ENCODE measurements at places on chromosomes 2 and 18. TPM values are rescaled to one million over a fixed set of nuclear protein-coding genes. Genes with fewer than 3 reads are reported as not detected.

The DSG4 gene
- not detected for total RNA-seq

The BBS5 gene
- 4.8 TPM for total RNA-seq

The ACADL gene
- total RNA-seq: not detected

DNA sequence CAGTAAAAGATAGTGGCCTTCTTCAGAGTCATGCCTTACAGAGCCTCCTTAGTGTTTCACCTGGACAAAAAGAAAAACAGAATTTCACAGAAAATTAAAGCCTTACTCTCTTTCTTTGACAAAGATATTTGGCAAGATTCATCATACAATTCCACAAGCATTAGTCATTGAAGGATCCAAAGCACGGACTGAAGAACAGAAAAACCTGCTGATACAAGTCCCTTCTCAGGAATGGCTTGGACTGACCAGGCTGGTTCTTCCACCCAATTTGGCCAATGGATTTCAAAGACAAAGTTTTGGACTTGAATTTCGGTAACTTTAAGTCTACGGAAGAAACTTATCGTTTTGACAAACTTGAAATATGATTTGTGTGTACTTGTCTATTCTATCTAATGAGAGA, 39.1 kb upstream of the GALNT3 start:
- no peak overlapping the region for H3K4me3 ChIP-seq
- H3K4me1 ChIP-seq: no peaks in the 10 kb centered on the region
- H3K27ac ChIP-seq: no peak overlapping the region

DNA sequence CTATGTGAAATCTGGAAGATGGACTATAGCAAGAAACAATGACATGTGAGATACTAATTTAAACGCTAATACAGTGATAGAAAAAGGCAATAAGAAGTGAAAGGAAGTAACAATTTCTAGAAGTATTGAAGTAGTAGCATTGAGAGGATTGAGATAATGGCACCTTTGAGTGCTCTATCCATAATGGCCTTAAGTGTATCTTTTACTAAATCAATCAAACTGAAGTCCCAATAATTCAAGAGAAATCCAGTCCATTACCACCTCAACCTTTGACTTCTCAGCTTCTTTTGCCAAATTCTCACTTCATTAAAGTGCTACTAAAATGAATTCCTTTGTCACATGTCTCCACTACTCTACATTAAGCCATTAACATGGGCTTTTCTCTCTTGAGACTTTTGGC, 82.6 kb upstream of the KYNU start:
- no peak overlapping the region for H3K4me3 ChIP-seq
- no peak for DNase-seq
- no peaks in the 10 kb centered on the region for H3K36me3 ChIP-seq
- H3K27me3 ChIP-seq: no peaks in the 10 kb centered on the region
- H3K4me1 ChIP-seq: no peaks in the 10 kb centered on the region
- H3K27ac ChIP-seq: no peak overlapping the region

- no peak for DNase-seq
- H3K4me3 ChIP-seq: no peak overlapping the region
- H3K27me3 ChIP-seq: no peaks in the 10 kb centered on the region
- no peaks in the 10 kb centered on the region for H3K4me1 ChIP-seq
- no peak overlapping the region for H3K27ac ChIP-seq
Measured at GRCh38 chr18:8816220-8816619, 110.9 kb downstream of the MTCL1 start.

DNA sequence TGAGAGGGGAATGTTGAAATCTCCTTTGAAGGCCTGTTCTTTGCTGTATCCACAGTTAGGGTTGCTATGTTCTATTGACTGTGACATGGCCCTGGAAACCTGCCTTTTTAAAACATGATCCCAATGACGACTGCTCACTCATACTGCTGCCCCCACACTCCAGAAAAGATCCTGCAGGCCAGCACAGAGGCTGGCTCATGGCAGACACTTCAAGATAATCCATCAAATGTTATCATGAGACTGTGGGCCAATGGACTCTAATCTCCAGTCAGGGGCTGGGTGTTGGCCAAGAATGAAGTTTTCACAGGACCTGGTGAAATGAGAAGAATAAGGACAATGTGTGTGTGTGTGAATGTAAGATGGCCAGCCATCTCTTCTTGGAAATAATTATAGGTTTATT, 59.0 kb upstream of the THOC1 start:
- H3K4me3 ChIP-seq: no peak overlapping the region
- no peak overlapping the region for H3K27ac ChIP-seq
- no peaks in the 10 kb centered on the region for H3K4me1 ChIP-seq

DNA sequence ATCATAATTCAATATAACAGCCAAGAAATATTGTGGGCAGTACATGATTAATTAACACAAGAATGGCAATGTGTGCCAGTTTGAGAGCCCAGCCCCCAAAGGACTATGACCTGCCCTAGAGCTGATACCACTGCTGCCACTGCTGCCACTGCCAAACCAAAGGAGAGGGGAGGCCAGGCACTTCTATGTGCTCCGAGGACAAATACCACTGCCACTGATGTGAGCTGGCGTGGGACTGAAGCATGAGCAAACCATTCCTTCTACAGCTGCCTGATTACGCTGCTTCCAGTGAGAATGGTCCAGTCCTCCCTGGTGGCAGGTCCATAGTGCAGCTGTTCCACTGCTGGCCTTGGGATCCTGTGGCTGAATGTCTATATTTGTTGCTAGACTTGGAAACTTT, 392.2 kb downstream of the CCDC85A start:
- H3K27me3 ChIP-seq: no peaks in the 10 kb centered on the region
- H3K4me3 ChIP-seq: no peak overlapping the region
- no peaks in the 10 kb centered on the region for H3K4me1 ChIP-seq
- no peak for DNase-seq

- H3K27me3 ChIP-seq: no peaks in the 10 kb centered on the region
- no peak overlapping the region for H3K4me3 ChIP-seq
- no peaks in the 10 kb centered on the region for H3K36me3 ChIP-seq
- DNase-seq: no peak
Measured at GRCh38 chr2:223868005-223868404, 30.6 kb upstream of the AP1S3 start.

DNA sequence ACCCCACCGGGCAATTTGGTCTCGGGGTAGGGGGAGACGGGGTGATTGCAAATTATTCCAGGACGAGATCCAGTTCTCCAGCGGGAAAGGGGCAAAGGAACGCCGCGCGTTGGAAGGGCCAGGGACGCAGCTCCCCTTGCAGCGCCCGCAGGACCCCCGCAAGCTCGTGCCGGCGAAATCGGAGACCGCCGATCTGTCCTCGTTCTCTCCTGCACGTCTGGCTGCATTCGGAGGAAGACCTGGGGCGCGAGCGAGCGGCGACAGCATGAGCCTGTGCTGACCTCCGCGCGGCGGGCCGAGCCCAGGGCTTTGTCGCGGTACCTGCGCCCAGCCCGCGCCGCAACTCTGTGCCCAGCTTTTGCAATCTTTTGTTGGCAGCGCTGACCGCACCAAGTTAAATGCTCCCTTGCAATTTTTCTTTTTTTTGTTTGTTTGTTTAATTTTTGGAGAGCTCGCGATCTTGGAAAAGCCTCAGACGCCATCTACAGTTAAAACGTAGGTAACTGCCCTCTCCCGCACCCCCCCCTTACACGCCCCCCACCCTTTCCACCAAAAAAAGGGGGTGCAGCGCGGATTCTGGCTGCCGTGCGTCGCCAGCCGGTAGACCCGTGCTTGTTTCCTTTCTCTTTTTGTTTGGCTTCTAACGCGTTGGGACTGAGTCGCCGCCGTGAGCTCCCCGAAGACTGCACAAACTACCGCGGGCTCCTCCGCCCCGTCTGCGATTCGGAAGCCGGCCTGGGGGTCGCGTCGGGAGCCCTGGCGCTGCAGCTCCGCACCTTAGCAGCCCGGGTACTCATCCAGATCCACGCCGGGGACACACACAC, 667 bp downstream of the TRIB2 start:
- H3K4me1 ChIP-seq: peaks cover 43% of the 10 kb centered on the region
- DNase-seq: peak; percentile 49
- peak overlapping the region; percentile 80 for H3K4me3 ChIP-seq
- H3K27ac ChIP-seq: peak overlapping the region; percentile 83
- H3K27me3 ChIP-seq: no peaks in the 10 kb centered on the region
- peaks cover 3% of the 10 kb centered on the region for H3K36me3 ChIP-seq

All from CD8-positive, alpha-beta memory T cell (primary cell).